ENCODE measurements at places on chromosomes 5 and 9.
A peak's percentile ranks its signal among the peaks of the same experiment; 100 is the strongest.

DNA sequence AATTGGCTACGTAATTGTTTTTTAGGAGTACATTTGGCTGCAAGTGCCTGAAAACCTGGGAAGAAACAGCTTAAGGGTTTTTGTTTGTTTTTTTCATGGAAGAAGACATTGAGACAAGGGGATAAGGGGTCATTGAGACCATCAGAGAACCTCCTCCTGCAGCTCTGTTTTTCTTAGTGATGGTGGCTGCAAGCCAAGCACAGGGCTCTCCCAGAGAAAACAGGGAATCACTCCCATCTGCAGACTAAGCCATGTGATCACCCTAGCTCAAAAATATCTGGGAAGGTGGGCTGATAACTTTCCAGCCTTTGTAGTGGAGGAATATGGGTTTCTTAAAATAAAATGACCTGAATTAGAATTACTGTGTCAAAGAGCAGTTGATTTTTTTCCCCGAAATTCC is 25.1 kb downstream of the PALM2AKAP2 start:
- no peak for DNase-seq

- no peak for DNase-seq
Observed at GRCh38 chr5:6623941-6624340, 8.9 kb downstream of the NSUN2 start.

DNA sequence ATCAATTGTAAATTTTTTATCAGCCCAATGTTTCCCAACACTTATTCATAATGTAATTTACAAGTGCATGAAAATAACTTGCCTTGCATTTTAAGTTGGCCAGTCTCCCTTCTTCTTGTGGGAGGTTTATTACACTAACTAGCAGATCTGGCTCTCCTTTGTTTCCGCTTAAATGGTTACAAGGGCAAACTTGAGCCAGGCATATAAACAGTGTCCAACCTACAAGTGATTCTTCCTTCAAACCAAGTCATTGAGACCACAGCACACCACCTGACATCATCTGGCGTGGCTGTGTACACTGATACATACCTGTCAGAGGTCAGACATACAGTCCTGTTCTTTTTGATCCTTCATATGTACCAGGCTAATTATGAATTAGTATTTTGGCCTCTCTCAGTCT is 80.1 kb downstream of the ALDH1A1 start:
- DNase-seq: no peak

GRCh38 chr5:178327931-178328711 is 95.5 kb upstream of the PHYKPL start:
- DNase-seq: no peak

DNA sequence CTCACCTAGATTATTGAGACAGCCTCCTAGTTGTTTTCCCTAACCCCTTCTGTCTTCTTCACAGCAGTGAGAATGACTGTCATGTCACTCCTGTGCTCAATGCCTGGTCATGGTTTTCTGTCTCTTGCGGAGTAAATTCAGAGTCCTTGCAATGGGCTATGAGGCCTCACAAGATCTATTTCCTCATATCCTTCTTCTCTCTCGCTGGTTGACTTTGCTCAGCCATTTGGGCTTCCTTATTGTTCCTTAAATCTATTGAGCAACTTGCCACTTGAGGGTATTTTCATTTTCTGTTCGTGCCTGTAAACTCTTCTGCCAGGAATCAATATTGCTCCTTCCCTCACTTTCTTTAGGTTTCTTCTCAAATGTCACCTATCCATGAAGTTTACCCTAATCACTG is 9.0 kb downstream of the PPP3R2 start:
- DNase-seq: no peak

DNA sequence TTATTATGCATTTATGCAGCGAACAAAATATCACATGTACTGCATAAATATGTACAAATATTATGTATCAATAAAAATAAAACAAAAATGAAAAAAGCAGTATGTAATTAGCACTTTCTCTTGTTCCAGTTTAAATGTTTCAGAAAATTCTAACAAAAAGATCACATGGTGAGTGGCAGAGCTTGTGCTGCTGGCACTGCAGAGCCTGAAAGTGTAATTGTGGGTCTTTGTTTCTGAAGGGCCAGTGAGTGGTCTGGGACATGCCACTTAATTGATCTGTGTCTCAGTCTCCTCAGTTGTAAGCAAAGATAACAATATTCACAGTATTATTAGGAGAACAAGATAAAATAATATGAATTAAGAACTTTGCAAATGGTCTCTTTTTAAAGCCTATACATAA is 39.5 kb upstream of the RAI14 start:
- DNase-seq: no peak

DNA sequence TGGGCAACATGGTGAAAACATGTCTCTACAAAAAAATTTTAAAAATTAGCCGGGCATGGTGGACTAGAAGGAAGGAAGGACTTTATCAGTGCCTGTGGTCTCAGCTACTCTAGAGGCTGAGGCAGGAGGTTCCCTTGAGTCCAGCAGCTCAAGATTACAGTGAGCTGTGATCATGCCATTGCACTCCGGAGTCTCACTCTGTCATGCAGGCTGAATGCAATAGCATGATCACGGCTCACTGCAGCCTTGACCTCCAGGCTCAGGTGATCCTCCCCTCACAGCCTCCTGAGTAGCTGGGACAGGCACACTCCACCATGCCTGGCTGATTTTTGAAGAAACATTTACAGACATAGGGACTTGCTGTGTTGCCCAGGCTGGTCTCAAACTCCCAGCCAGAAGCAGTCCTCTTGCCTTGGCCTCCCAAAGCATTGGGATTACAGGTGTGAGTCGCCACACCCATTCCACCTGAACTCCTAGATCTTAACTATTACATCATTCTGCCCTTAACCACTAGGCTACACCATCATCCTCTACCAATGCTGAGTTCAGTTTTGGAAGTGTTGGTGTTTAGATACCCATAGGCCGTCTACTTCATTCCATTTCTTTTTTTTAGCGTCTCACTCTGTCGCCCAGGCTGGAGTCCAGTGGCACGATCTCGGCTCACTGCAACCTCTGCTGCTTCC is 2.0 kb upstream of the URM1 start:
- no peak for DNase-seq

DNA sequence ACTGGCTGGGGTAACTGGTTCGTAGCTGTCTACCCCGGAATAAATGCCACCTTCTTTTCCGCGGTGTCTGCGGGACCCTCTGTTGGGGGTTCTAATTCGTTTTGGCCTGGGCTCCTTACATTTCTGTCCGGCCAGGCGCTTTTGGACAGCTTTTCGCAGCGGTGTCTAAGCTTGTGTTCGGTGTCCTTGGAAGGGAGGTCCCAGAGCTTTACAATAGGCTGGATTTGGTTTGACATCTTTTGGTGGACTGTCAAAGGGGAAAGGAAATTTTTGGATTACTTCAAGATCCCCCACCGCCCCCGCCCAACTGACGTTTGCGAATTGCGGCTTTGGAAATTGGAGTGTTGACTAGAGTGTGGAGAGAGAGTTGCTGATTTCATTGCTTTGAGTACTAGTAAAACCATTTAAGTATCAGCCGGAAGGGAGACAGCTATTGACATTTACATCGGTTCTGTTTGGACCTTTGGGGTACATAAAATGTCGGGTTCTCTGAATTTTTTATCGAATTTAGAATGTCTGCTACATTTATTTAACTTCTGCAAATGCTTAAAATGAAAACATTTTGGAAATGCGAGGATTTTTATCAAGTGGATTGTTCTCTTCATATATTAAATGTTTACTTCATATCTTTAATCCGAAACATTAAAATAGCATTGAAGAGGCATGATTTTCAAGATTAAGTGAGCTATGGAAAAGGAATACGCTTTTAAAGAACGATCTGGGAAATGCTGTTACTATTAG is 4.7 kb upstream of the PURA start:
- peak; percentile 37 for DNase-seq

DNA sequence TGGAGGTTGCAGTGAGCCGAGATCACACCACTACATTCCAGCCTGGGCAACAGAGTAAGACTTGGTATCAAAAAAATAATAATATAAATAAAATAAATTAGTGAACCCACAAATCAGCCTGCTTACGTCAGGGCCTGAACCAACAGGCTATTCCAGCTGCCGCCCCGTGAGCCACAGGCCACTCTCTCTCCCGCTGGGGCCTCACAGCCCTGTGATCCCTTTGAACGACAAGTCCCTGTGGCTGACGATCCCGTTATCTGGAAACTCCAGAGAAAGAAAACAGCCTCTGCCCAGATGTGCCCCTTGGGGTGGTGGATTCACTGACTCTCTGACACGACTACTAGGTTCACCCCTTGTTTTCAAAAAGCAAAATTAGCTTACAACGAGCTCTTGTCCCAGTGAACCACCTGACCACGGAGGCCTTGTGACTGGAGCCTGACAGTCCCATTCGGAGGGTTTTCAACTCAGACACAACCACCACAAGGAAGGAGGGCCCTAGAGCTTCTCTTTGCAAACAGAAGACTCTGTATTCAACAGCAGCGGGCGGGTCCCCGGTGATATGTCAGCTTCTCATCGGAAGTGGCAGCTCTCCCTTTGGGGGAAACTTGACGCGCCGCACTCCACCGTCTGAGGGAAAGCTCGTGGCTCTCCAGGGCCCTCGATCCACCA is 4.4 kb upstream of the DIPK1B start:
- DNase-seq: no peak

DNA sequence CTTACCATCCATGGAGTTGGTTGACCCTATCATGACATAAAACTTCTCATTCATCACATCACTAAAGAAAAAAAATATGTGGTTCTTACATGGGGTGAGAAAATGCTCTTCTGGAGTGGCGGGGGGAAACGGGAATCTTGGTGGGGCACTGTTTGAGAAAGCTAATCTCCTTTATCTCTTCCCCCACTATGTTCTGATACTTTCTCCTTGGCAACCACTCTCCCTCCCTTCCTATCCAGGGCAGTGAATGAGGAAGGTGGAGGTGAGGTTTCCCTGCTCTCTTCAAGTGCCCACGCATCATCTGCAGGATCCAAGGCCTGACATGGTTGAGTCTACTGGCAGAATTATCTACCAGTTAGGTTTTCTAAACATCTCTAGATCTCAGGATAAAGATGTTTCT is 220.8 kb upstream of the TBCA start:
- DNase-seq: no peak

DNA sequence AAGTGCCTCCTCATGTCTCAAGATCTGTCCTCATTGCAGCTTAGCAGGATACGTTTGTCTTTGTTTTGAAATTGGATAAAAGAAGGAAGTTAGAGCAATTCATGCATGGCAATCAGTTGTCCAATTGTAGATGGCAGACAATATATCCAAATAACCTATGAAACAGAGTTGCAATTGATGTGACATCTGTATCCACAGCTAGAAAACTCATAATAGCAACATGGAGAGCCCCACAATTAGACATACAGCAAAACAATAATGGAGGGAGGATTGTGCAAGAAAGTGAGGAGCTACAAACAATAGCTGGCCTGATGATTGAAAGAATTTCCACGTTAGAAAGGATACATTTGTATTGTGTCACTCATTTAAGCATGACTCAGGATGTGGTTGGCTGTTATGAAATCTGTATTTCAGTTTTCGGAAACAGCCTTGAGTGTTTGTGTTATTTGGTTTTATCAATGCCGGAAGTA is 132.0 kb downstream of the FAM174A start:
- peak; percentile 91 for DNase-seq

- no peak for DNase-seq
Observed at GRCh38 chr9:137441289-137441934, at the start of gene ENTPD8. ENTPD8 (minus strand) TSS chr9:137441357; CDS start chr9:137438285, 3,072 bp downstream.

GRCh38 chr5:458547-459353 is 15.8 kb downstream of the EXOC3 start:
- DNase-seq: peak; percentile 63

- no peak for DNase-seq
Observed at GRCh38 chr5:43096916-43097315, 23.8 kb upstream of the ZNF131 start.

Measured in iris pigment epithelial cell (primary cell).